Ovary (tissue), 10 donors: ENCODE measurements at places on chromosomes 4 and X. TPM values are rescaled to one million over a fixed set of nuclear protein-coding genes. Genes with fewer than 3 reads are reported as not detected.

DNA sequence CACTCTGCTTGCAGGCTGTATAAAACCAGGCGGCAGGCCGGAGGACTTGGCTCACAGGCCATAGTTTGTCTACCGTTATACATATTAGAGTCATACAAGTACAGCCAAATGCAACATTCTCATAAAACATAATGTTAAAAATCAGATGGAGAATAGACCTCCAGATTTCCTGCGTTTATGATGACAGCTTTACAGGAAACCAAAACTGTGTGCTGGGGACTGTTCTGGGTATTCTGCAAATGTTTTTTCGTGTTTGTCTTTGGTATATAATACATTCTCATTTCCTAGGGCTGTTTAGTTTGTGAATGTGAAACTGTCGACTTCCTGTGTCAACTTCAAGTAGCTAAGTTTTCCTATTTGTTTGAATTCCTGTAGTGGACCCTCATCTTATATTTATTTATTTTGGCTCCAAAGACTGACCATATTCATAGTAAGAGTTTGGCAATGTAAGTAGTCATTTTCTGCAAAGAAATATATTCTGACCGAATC, 79.5 kb upstream of the FAM9C start:
- DNase-seq = no peak

GRCh38 chr4:112968451-112969159, 80.8 kb upstream of the ANK2 start:
- DNase-seq = no peak

The BANK1 gene
- 0.20 TPM for total RNA-seq

DNA sequence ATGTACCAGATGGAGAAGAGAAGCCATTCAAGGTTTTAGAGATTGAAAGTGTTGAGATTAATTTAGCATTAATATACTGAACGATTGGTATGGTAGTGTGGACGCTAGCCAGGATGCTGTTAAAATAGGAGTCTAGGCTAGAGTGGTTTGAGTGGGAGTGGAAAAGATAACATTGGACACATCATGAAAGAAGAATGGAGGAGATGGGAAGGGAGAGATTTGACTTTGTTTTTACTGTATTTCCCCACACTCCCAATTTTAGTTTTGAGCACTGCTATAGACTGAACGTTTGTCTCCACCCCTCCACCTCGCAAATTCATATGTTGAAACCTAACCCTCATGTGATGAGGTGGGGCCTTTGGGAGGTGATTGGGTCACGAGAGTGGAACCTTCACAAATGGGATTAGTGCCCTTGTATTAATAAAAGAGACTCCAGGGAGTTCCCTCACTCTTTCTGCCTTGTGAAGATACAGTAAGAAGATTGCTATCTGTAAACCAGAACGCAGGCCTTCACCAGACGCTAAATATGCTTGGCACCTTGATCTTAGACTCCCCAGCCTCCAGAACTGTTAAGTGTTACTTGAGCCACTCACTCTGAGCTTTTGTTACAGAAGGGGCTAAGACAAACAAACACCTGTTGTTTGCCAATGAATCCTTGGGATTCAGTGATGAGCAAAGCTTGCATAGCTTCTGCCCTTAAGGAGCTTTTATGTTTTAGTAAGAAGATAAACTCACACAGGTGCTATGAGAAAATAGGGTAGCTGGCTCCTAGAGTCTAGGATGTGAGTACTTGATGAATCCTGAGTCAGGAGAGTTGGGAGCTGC, 25.8 kb downstream of the USP9X start:
- no peak for DNase-seq

DNA sequence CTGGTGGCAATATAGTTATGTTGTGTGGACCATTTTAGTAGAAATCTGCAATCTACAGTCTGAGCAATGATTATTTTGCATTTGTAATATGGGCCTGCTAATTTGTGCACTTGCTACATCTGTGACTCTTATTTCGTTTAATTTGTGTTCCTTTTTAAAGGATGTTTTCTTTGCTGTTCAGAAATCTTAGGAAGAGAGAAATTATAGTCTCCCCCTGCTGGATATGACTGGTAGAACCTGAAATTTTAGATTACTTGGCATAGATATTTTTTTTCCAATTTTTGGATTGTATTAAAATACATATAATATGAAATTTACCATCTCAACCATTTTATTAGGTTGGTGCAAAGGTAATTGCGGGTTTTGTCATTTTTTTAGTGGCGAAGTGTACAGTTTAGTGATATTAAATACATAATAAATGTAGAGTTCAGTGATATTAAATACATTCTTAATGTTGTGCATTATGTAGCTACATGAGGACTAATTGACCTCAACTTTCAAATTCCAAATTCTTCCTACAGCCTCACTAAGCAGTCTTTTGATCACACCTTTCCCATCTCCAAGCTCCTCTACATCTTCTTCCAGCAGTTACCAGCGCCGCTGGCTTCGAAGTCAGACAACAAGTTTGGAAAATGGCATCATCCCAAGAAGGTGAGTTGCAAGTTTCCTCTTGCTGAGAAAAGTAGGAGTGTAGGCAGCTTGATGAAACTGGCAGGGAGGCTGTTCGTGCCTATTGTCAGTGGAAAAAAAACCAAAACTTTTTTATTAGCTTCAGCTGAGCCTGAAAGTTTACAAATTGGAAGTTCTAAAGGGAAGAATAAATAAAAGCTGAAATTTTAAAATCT, 82.2 kb downstream of the FNIP2 start:
- no peak for DNase-seq

DNA sequence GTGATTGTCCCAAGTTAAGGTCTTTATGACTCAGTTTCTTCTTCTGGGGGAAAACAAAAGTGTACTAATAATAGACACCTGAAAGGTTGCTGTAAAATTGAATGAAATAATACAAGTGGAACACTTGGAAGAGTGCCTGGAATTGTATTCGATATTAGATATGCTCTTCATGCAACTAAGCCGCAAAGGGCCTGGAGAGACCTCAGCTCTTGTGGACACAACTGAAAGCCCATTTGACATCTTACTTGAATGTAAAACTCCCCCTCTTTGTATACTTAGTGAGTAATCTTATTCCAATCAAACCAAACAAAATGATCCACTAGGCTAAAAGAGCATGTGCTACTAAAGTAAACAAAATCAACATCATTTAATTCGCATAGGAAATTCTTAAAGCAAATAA, 511 bp upstream of the MAP9 start:
- no peak for DNase-seq
